ENCODE measurements at places on chromosomes 5 and 9. TPM values are rescaled to one million over a fixed set of nuclear protein-coding genes. Genes with fewer than 3 reads are reported as not detected.

The PCDHAC1 gene
- total RNA-seq: 1.7 TPM

DNA sequence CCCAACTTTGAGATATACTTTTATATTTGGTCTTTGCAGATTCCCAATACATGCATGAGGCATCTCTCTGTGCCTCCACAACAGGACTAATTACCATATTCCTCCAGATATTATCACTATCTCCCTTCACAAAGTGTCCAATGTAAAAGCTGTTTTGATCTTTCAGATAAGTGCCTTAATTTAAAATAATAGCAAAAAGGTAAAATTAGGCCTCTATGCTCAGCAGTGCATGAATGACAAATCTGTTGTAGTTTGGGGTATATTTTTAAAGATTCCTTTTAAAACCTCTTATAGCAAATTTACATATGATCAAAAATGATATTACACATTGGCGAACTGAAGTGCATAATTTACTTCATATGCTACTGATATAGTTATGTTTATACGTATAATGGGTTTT lies 369.2 kb upstream of the CCNH start:
- H3K4me1 ChIP-seq: no peaks in the 10 kb centered on the region
- H3K27me3 ChIP-seq: no peaks in the 10 kb centered on the region
- H3K4me3 ChIP-seq: no peak overlapping the region
- no peak overlapping the region for H3K27ac ChIP-seq

GRCh38 chr5:44299394-44299793 lies 89.8 kb downstream of the FGF10 start:
- H3K4me3 ChIP-seq: no peak overlapping the region
- no peaks in the 10 kb centered on the region for H3K27me3 ChIP-seq
- no peak for DNase-seq
- H3K36me3 ChIP-seq: no peaks in the 10 kb centered on the region

DNA sequence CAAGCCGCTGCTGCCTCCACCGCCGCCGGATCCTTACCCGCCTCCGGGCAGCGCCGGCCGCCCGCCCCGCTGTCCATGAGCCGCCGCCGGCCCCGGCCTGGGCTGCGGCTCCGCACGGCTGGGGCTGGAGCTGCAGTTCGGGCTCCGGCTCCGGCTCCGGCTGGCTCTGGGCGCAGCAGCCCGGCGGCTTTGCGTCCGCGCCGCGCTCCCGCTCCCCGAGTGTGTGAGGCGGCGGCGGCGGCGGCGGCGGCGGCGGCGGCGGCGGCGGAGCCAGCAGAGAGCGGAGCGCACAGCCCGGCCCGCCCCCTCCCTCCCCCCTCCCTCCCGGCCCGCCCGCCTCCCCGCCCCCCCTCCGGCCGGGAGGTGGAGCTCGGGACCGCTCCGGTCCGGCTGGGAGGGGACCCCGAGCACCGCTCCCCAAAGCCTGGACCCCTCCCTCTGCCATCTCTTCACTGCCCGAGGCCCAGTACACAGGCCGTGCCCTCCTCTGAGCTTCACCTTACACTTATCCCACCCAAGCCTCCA lies at the start of gene PCDH1:
Gene PCDH1 (minus strand): TSS at position 225 of the 525 bp plus-strand sequence. CDS start 148 bp downstream, at position 77.
- peak within 1 kb of the TSS; percentile 70 for H3K4me3 ChIP-seq
- no peaks in the 10 kb centered on the region for H3K36me3 ChIP-seq
- peaks cover 80% of the 10 kb centered on the region for H3K4me1 ChIP-seq
- H3K27me3 ChIP-seq: peaks cover 53% of the 10 kb centered on the region

DNA sequence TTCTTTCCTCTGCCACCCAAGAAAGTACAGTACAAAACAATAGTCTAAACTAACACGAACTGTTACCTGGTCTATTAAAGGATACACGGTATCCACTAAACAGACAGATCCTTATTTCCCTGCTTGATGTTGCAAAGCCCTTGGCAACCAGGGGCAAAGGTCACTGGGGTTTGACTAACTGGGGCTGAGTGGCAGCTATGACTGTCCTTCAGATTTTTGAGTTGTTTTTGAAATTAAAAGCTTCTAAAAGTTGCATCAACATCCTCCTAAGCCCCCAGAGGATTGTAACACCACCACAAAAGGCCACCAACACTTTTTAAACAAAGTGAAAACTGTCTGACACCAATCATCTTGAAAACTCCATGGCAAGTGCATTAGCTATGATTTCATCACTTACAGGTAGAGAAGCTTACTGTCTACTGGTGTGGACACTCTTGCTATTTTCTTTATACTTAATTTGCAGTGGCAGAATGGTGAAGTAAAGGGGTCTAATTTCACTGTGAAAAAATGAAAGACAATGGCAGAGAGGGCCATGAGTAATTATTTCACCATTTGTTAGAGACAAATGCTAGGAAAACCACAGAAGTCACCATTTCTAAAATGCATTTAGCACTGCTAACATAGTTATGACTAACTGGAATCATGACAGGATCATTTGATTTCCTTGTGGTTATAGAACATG lies 292.4 kb downstream of the EFNA5 start:
- H3K36me3 ChIP-seq: no peaks in the 10 kb centered on the region
- H3K4me3 ChIP-seq: no peak overlapping the region
- no peaks in the 10 kb centered on the region for H3K27me3 ChIP-seq
- H3K4me1 ChIP-seq: no peaks in the 10 kb centered on the region
- no peak for DNase-seq
- H3K27ac ChIP-seq: no peak overlapping the region
